ENCODE measurements at places on chromosomes 16 and 17.
A peak's percentile ranks its signal among the peaks of the same experiment; 100 is the strongest.

DNA sequence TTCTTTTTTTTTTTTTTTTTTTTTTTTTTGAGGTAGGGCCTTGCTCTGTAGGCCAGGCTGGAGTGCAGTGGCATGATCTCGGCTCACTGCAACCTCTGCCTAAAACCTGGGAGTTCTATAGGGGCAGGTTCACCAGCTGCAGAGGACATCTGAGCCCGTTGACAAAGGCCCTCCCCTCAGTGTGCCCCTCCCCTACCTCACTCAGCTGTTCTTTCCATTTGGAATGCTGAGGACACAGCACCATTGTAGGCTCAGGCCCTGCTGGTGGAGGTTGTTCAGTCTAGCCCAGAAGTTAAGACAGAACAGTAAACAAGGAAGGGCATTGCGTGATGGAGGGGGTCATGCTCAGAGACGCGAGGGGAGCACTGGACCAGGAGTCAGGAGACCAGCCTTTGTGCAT, 21.8 kb upstream of the KIF19 start:
- DNase-seq, result no peak

GRCh38 chr16:25143928-25144327, 32.4 kb downstream of the LCMT1 start:
- DNase-seq, result no peak

DNA sequence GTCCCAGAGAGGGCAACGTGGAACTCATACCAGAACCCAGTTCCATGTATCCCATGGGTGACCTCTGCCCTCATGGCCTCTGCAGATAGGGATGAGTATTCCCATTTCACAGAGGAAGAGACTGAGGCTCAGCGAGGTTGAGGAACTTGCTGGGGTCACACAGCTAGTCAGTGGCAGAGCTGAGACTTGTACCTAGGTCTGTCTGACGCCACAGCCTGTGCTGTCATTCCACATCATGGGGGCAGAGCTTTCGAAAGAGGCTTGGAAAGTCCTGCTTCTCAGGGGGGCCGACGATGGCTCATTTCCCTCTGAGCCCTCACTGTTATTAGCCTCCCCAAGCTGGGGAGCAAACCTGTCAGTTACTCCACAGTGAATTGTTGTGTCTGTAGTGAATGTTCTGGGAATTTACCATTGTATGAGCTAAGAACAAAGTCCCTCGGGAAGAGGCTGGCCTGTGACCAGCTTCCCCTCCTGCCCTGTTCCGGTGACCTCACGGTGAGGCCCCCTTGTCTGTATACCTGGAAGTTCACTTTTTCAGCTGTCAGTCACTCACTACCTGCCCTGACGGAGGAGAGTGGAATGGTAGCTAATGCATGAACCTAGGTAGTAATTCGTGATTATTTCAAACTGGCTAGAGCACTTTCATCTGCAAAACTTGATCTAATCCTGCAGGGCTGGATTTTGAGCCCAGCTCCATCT, 8.9 kb downstream of the METTL22 start:
- DNase-seq, result no peak

GRCh38 chr16:47724115-47724785, 263.1 kb downstream of the PHKB start:
- DNase-seq, result no peak

- DNase-seq, result no peak
Observed at GRCh38 chr17:64369007-64369893, 21.4 kb downstream of the PECAM1 start.

DNA sequence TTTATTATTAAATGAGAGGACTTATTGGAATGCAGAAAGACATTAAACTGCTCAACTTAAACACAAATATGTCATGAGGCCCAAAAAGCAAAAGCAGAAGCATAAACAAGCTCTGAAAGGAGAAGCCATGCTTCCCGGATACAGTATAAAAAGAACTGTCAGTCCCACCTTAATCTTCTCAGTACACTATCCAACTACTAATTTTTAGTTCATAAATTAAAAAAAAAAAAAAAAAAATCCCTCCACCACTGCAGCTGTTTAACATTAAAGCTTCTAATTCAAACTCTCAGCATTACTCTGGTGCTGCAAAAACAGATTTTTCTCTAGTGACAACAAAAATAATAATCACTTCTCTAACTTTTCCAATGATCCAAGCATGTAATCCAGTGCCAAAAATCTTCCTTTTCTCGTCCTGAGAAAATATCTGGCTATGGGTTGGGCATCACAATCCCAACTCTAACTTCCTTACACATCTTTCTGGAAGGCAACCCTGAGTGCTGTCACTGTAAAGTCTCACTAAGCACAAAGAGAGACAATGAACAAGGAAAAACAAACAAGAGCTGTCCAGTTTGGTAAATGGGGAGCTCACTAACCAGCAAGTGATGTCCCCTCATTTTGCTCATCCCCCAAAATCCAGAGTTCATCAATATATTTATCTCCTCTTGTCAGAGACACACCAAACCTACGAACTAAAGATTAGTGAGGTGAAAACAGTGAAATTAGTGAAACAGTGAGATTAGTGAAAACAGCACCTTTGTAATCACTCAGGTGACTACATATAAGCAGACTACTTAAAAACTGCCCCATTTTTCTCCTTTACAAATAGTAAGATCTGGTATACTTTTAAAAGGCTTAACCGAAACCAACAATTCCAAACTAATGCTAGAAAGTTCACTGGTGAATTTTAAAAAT, 5.5 kb downstream of the USP32 start:
- no peak for DNase-seq

- no peak for DNase-seq
Observed at GRCh38 chr17:46818929-46819859, 702 bp upstream of the WNT3 start.

GRCh38 chr16:72469932-72470331, 298.0 kb upstream of the PMFBP1 start:
- DNase-seq, result no peak

- DNase-seq, result no peak
Observed at GRCh38 chr17:17959520-17960361, 12.5 kb downstream of the TOM1L2 start.

- peak; percentile 38 for DNase-seq
Observed at GRCh38 chr17:48728232-48729231, at the start of gene HOXB13. HOXB13 (minus strand) TSS chr17:48728750; CDS start chr17:48728593, 157 bp downstream.

Measured in AG09309 (cell line).